Tracheal epithelial cell (primary cell): ENCODE measurements at places on chromosomes 1 and 21. TPM values are rescaled to one million over a fixed set of nuclear protein-coding genes. Genes with fewer than 3 reads are reported as not detected.

Gene MINDY1
- 9.6 and 11.6 TPM in 2 replicates for total RNA-seq

Gene ANKRD35
- 0.24 and 2.6 TPM in 2 replicates for total RNA-seq

Gene VCAM1
- total RNA-seq, result 0.21 and 37.8 TPM in 2 replicates

Gene C1orf116
- total RNA-seq, result 19.3 and 29.2 TPM in 2 replicates

Gene DIO1
- not detected in 2 replicates for total RNA-seq

Gene CTSE
- 1.9 TPM in 1 of 2 replicates, not detected in the other for total RNA-seq

Gene ZNF684
- total RNA-seq, result 1.7 and 2.8 TPM in 2 replicates

Gene IL22RA1
- total RNA-seq, result 0.43 and 0.72 TPM in 2 replicates

Gene CRABP2
- 30.1 and 132 TPM in 2 replicates for total RNA-seq

Gene CLCN6
- 3.6 and 5.8 TPM in 2 replicates for total RNA-seq

Gene ZSWIM5
- total RNA-seq, result under 0.01 TPM in 1 of 2 replicates, not detected in the other

Gene KANK4
- under 0.01 and 3.6 TPM in 2 replicates for total RNA-seq

Gene CFAP107
- total RNA-seq, result not detected in 2 replicates

Gene LORICRIN
- total RNA-seq, result not detected in 2 replicates

Gene ZNF436
- total RNA-seq, result 30.4 and 35.8 TPM in 2 replicates

Gene TFF2
- not detected in 2 replicates for total RNA-seq

Gene RIMKLA
- total RNA-seq, result under 0.01 TPM in 1 of 2 replicates, not detected in the other

Gene PDPN
- 3.8 and 11.1 TPM in 2 replicates for total RNA-seq

Gene SLAMF7
- 1.9 and 3.4 TPM in 2 replicates for total RNA-seq

Gene OR2L5
- not detected in 2 replicates for total RNA-seq

Gene SPRR5
- total RNA-seq, result not detected in 2 replicates

Gene OLIG2
- not detected in 2 replicates for total RNA-seq

Gene OR2L13
- total RNA-seq, result not detected in 2 replicates

Gene GREM2
- total RNA-seq, result not detected in 2 replicates

Gene S100A7A
- under 0.01 TPM in 1 of 2 replicates, not detected in the other for total RNA-seq

Gene SLC39A1
- 134 and 176 TPM in 2 replicates for total RNA-seq

Gene B3GALT5
- total RNA-seq, result 0.72 TPM in 1 of 2 replicates, not detected in the other

Gene BOLA1
- 13.7 and 27.7 TPM in 2 replicates for total RNA-seq

Gene TNFRSF1B
- total RNA-seq, result under 0.01 TPM in 1 of 2 replicates, not detected in the other

Gene C4BPA
- total RNA-seq, result not detected in 2 replicates

Gene TDRD5
- total RNA-seq, result under 0.01 TPM in 2 replicates

Gene EFNA3
- total RNA-seq, result 9.9 and 12.6 TPM in 2 replicates
